CD8-positive, alpha-beta T cell (primary cell): ENCODE measurements at places on chromosomes 7 and 10. TPM values are rescaled to one million over a fixed set of nuclear protein-coding genes. Genes with fewer than 3 reads are reported as not detected.

Gene RABGEF1
- total RNA-seq = 34.5 TPM

Gene PAPOLB
- total RNA-seq = not detected

Gene ACSM6
- total RNA-seq = not detected

Gene KRIT1
- total RNA-seq = 25.0 TPM

- DNase-seq = no peak
Observed at GRCh38 chr10:90925079-90926029, 4.5 kb upstream of the ANKRD1 start.

GRCh38 chr10:119090968-119091367, 10.4 kb upstream of the EIF3A start:
- DNase-seq = peak; percentile 76

DNA sequence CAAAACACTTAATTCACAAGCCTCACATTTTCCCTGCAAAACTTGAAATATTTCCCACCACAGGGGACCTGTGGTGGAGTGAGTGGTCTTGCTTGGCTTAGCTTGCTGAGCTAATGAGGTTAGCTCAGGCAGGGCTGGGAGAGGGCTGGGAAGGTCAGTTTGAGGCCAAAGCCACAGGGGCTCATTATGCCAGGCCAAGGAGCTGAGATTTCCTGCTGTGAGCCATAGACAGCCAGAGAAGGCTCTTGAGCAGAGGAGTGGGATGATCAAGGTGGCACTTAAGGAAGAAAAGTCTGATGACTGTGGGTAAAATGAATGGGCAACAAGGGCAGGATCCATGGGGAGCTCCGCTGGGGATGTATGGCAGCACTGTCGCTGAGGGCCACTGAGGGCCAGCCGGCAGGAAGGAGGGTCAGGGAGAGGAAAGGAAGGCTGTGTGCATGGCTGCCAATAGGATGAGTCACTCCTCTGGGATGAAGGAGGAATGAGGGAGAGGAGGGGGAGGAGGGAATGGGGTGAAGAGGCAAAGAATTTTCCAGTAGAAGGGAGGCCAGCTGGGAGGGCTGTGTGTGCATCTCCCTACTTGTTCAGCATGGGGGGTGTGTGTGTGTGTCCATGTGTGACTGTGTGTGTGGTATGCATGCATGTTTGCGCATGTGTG, 18.7 kb upstream of the ZNF488 start:
- DNase-seq = no peak

DNA sequence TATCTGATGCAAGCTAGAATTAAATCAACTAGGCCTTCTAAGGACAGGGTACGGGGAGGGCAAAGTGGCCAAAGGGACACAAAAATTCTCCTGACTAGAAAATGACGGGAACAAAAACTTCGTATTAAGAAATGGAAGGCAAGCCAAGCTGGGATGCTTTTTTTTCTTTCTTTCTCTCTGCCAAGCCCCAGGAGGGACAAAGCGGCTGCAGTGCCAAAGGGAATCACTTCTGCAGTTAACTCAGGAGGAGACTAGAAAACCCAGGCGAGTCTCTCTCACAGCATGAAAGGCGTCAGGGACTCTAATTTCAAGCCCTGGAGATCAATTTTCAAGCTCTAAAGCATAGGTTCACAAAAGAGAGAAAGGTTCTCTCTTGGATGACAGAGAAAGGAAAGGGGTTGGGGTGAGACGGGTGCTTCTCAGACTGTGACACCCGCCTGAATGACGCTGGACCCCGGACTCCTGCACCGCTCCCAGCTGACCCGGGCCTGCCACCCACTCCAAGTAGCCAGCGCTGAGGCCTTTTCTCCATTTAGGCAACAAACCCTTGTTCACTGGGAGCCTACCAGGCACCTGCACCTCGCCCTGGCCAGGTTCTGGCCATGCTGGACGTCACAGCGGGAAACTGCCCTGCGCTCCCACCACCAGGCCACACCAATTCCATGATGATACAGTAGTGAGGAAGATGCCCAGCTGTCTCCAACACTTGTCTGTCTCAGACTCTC, 56.5 kb downstream of the KIAA1549 start:
- DNase-seq = no peak

DNA sequence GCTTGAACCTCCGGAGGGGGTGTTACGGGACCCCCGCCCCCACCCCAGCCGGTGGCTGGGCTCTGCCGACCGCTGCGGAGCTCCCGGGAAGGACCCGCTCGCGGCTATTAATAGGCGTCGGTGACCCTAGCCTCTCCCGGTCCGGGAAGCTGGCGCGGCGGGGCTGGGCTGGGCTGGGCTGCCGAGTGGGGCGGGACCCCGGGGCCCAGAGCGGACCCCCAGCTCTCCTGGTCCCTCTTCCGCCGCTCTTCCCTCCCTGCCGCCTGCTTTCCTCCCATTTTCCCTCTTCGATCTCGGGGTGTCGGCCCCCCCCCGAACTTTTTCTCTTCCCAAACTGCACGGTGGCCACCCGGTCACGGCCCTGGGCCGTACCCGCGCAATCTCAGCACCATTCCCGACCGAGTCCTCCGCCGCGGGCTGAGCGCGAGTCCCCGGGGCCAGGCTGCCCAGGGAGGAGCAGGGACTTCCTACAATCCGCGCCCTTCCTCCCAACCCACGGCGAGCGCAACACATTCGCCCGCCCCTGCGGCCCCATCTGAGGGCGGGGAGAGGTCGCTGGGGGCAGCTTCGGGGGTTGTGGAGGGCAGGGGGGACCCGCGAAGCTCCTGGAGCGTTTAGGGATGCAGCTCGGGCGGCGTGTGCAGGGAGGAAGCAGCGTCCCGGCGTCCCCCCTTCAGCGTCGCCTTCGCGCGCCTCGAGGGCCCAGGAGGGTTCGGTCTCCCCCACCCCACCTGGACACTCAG, 3.1 kb upstream of the ELFN1 start:
- no peak for DNase-seq

- no peak for DNase-seq
Observed at GRCh38 chr7:27184337-27185012, 557 bp downstream of the HOXA11 start.

DNA sequence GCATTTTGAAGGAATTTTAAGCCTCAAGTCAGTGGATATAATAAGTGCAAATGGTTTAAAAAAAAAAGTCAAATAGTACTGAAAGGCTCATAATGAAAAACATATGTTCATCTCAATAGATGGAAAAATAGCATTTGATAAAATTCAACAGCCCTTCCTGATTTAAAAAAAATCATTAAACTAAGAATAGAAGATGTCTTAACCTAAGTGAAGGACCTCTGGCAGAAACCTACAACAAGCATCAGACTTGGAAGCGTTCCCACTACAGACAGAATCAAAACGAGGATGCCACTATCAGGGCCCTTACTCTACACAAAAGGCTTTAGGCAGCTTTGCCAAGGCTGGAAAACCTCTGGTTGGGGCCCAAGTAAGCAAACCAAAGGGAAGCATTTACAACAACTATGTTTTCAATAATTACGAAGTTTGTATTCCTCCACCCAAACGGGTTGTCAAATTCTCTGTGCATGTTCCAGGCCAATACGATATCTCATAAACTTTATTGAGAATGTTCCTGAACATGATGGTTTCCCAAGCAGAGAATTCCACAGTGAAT, 45.1 kb downstream of the CYTH3 start:
- no peak for DNase-seq

- no peak for DNase-seq
Observed at GRCh38 chr10:111516144-111516543, 439.3 kb downstream of the ADRA2A start.

DNA sequence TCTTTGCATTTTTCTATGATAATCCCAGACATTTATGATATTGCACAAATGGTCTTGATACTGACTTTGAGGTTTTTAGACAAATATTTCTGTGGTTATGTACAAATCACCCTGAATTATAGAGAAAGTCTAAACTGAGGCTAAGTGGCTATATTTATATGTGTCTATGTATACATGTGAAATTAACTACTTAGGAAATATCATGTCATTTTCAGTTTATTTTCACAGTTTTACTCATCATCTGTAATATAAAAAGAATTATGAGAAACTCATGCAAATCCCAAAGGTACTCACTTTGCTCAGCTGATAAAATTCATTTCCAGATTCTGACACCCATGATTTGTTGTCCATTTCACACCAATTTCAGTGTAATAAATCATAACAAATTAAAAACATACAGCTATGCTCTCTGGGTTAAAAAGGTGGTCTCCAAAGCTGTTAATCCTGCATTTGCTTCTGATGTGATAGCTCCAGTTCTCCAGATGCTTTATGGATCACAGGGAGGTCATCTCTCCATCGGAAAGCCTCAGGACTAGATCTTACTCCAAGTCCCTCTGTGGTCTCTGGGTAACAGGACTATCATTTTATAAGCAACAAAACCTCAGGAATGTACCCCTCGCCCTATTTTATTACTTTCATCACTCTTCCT, 673.9 kb downstream of the PARD3 start:
- no peak for DNase-seq

DNA sequence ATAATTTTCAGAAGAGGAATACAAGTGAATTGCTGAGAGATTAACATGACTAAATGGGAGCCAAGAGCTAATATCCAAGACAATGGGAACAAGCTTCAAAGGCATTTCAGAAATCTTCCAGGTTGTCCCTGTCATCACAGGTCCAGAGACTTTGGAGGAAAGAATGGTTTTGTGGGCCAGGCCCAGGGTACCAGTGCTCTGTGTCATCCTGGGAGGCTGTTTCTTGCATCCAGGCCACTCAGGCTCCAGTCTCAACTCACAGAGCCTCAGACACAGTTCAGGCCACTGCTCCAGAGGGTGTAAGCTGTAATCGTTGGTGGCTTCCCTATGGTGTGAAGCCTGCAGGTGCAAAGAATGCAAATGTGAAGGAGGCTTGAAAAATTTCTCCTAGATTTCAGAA, 170.4 kb upstream of the NRG3 start:
- no peak for DNase-seq

- no peak for DNase-seq
Observed at GRCh38 chr10:10745291-10745690, 272.4 kb upstream of the CELF2 start.

- no peak for DNase-seq
Observed at GRCh38 chr7:24340727-24341126, 56.7 kb downstream of the NPY start.

- no peak for DNase-seq
Observed at GRCh38 chr10:59831658-59832503, 74.5 kb downstream of the CCDC6 start.

DNA sequence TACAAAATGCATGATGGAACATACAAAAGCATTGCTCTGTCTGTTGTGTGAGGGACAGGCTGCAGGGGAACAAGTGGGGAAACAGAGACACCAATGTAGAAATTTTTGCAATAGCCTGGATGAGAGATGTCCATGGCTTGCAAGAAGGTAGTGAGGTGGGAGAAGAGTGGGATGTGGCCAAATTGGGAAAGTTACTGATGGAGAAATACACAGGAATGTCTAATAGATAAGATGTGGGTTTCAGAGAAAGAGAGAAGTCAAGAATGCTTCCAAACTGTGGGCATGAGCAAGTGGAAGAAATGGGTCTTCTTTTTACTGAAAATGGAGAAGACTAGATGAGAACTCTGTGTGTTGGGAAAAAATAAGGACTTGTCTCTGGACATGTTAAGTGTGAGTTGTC, 592.7 kb downstream of the TNS3 start:
- DNase-seq = no peak

GRCh38 chr7:18715988-18716387, 220.4 kb downstream of the HDAC9 start:
- DNase-seq = no peak

DNA sequence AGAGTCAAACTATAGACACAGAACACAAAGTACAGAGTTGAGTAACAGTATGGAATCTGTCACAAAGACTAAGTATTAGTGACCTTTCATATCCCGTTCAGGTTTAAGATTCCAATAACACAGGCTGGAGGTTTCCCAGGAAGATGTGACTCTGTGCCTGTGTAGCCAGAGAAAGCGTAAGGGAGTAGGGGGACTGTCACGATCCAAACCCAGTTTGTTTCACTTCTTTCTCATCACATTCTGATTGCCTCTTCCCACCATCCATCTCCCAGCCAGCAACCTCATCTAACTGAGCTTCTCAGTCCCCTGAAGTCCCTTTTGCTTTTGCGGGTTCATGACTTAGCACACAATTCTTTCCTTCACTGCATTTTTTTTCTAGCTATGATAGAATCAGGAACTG, 76.4 kb upstream of the NPVF start:
- no peak for DNase-seq

GRCh38 chr10:37844644-37845043, 12.8 kb downstream of the ZNF248 start:
- no peak for DNase-seq

DNA sequence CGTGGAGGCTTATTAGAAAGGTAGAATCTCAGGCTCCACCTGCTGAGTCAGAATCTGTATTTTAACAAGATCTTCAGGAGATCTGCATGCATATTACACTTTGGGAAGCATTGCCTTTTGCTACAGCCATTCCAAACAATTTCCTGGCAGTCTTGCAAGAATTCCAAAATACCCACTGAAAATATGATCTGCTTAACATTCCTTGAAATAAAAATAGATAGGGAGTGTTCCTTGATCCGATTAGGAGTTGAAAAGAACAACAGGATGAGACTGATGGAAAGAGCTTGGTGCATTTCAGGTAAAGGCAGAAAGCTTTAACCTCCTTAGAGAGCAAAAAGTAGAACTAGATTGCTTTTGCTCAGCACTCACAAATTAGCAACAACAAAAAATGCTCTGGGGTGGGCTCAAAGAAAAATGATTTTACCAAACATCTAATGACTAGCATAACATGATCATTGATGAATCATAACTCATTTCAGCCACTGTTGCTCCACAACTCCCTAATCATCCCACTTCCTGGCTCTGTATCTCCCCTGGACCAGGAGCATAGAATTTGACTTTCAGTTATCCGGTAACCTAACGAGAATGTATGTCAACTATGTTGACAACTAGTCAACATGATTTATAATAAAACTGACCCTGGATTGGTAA, 115.2 kb downstream of the RNLS start:
- DNase-seq = no peak

GRCh38 chr7:74182453-74183090, 8.4 kb downstream of the EIF4H start:
- no peak for DNase-seq

DNA sequence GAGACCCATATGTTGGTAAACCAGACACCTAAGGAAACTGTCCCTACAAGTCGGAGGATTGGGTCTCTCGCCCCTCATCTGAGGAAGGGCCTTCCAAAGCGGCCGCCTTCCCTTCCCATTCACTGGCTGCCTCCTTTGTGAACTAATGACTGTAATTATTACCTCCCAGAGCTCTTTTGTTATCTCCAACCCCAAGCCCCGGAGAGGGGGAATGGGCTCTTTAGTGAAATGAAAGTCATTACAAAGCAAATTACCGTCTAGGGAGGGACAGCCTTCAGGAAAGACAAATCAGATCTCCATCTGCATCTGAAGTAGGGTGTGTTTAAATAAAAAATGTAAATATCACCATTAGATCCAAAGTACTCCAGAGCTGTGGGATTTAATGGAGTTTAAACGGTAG, 2.6 kb upstream of the GAD2 start:
- DNase-seq = no peak

DNA sequence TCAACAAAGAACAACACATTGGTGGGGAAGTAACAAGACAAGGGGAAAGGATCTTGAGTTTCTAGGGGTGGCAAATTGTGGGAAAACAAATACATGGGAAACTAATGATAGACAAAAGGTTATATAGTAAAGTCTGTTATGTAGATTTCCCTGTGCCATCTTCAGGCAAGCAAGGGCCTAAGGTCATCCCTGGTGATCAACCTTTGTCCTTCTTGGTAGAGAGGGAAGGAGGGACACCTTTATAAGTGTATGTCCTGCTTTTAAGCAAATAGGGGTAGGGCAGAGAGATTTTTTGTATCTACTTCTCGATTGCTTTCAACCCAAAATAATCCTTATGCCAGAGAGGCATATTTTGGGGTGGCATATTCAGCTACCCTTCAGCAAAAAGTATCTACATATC, 11.8 kb upstream of the ACTA2 start:
- DNase-seq = no peak
